ENCODE measurements at places on chromosomes 5 and 9.

DNA sequence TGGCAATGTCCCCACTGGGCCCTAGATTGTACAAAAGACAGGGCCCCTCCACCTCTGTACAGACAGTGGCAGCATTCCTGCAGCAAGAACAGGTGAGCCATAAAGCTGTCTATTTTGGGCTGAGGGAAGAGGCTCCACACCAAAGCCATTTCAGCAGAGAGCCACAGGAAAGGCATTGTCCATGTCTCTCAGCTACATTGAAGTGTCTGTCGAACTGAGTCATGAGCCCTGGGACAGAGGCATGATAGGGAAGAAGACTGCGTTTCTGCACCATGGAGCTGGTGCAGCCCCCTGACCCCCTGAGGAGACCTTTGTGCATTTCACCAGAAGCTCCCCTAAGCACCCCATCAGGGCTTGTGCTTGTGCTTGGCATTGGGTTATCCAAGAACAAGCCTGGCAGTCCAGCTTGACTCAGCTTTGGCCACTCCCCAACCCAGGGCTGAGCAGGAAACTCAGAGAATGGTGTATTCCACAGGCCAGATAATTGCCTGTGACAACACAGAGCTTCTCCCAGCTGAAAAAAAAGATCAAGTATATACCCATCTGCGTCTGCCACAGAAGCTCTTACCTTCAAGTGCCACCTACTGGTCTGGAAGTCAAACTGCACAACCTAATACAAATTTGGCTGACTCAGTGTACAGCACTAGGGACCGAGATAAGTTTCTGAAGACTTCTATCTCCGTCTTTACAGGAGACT lies 5.9 kb upstream of the FRMD3 start:
- no peak for DNase-seq

DNA sequence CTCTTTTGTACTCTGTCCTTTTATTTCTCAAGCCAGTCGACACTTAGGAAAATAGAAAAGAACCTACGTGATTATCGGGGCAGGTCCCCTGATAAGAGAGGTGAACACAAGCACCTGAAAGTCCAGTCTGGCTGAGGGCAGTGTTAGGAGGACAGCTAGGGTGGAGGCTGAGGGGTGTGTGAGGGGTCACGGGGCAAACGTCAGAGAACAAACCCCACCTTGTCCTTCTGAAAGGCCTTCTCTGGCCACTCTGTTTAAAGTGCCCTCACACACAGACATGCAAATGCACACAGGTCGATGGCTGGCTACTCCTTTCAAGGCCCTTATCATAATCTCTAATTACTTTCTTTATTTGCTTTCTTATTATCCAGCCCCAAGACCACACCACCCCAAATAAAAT lies 108.8 kb downstream of the ESM1 start:
- no peak for DNase-seq

DNA sequence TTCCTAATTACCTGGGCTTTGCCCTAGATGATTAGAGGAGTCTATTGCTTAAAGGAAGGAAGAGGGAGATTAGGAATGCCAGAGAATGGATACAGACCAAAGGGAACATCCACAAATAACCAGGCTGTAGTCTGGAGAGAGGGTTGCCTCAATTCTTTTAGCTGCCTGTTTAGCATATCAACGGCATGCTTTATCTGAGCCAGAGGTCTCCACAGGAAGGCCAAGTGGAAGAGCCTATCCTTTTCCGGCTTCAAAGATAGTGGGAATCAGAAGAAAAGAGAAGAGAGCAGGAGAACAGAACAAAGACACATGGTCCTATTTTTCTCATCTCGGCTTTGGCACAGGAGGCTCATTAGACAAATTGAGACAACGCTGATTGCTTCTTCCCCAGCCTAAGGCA lies 142.4 kb downstream of the NMUR2 start:
- no peak for DNase-seq

- no peak for DNase-seq
Measured at GRCh38 chr5:57844410-57844809, 361.8 kb upstream of the ACTBL2 start.

DNA sequence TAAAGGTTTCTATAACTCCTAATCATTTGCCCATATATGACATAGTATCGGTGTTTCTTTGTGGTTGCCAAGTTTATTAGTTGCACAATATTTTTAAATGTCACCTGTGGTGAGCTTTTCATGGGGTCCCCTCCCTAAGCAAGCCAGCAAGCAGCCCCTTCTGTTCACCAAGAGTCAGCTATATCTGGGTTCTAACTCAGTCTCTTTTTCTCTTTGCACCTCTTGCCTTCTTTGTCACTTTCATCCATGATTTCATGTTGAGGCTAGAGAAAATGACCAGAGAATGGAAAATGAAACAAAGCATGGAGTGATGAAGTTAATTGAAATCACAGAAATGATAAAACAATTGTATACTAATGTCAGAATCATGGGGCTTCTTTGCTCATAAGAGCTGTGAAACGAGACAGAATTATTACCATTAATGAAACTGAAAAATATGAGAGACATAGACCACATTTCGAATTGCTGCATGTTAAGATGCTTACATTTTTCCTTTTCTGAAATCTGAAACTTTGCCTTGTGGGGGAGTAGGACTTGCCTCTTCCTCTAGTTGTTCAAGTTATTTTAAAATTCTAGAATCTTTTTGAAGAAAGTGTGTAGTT lies 75.7 kb downstream of the CAMK4 start:
- no peak for DNase-seq

- no peak for DNase-seq
Measured at GRCh38 chr5:8892926-8893325, 652.9 kb downstream of the SEMA5A start.

DNA sequence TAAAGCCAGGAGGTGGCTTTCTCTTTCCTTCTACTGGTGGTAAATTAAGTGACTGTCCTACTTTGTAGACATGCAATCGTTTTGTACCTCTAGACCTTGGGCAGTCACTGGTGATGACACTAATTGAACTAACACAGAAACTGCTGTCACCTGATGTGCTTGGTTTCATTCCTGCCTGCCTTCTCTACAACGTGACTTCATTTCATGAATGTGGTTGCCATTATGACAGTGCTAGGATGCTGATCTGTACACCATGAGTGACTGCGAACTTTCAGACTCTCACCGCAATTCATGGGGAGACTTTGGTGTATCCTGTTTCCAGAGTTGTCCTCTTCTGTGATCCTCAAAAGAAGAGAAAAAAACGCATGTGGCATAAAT lies 47.5 kb downstream of the UBE2QL1 start:
- DNase-seq: no peak

DNA sequence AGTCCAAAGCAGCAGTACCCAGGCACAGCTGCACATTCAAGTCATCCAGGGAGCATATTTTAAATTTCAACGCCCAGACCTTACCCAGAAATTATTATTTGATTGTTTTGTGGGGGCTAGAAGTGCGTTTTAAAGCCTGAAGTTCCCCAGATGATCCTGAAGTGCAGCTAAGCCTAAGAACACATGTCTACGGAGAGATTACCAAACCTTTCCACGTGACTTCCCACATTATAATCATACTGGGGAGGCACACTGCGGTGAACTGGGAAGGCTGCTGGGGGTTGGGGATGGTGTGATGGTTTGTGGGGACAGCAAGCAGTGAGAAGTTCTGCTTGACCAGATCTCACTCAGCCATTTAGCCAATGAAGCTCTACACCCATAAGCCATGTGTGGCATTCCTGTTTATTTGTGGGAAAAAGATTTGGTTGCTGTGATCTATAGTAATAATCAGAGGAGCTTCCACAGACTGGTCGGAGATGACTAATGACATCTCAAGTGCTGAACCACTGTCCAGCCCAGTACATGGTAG lies 93.4 kb upstream of the CDH6 start:
- no peak for DNase-seq

- no peak for DNase-seq
Measured at GRCh38 chr5:81633891-81634290, 117.0 kb downstream of the SSBP2 start.

GRCh38 chr5:51558682-51559081 lies 175.4 kb downstream of the ISL1 start:
- DNase-seq: no peak

DNA sequence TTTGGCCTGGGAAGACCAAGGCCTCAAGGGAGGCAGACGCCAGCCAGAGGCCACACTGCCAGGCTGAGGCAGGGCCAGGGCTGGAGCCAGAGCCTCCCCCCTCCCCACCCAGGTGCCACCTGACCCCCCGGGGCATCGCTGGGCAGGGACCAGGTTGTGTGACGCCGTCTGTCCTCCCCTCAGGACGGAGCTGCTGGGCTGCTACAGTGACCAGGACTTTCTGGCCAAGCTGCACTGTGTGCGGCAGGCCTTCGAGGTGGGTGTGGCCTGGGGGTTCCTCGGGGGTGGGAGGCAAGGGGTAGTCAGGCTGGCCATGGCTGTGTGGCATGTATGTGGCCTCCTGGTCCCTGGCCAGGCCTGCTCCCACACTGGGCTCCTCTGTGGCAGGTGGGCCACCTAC lies 17.9 kb upstream of the DOLPP1 start:
- no peak for DNase-seq

DNA sequence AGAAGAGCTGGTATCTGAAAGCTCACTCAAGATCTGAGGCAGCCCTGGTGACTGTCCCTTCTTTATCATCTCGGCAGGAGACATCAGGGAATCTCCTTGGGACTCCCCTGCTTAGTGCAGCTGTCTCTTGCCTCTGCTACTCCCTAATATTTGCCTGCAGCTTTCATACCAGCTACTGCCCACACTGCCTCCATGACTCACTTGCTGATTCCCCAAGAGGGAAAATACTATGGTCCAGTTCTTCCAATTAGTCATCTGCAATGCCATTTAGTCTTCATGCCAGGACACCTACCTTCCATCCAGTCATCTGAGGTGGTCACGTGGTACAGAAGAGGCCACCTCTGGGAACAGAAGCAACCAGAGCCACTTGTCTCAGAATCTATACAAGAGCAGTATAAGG lies 270.8 kb downstream of the NTRK2 start:
- no peak for DNase-seq

- no peak for DNase-seq
Measured at GRCh38 chr5:96297867-96298266, 135.2 kb downstream of the PCSK1 start.

- peak; percentile 88 for DNase-seq
Measured at GRCh38 chr9:113602126-113603047, 138.9 kb downstream of the RGS3 start.

DNA sequence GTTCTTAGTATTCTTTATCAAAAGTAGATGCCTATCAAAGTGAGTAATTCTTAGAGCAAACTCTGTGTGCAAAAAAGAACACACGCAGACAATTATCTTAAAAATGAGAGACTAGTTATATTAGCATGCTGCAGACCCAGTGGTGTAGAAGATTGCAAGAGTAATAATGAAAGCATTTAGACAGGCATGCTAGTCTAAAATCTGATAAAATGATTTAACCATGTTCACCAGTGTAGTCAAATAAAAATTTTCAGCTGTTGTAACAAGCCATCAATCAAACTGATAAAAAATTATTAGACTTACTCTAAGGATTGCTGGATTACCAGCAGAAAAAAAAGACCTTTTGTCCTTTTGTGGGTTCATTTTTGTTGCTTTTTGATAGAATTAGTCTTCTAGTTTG lies 241.9 kb upstream of the TLE4 start:
- DNase-seq: no peak

- peak; percentile 75 for DNase-seq
Measured at GRCh38 chr5:43007911-43008362, 32.2 kb downstream of the ANXA2R start.

DNA sequence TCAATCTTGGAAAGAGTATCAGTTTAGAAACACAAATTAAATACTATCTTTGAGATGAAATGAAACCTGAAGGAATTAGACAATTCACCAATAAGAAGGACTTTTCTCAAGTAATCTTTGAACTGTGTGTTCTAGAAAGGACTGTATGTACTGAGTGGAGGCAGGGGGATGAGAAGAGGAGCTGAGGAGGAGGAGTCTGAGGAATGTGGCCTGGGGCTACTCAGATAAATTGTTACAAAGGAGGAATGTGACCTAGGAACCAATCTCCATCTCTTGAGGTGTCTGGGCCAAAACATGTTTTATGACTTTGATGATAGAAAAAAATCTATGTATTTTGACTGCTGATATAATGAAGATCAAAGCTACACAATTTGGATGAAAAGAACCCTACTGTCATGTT lies 124.3 kb upstream of the ANKRD55 start:
- DNase-seq: no peak

- no peak for DNase-seq
Measured at GRCh38 chr5:152349683-152350526, 55.2 kb downstream of the NMUR2 start.

GRCh38 chr9:38423973-38424843 lies at the start of gene IGFBPL1:
TSS of gene IGFBPL1 (minus strand) at chr9:38424454. CDS start at chr9:38424424, 30 bp downstream.
- DNase-seq: no peak

GRCh38 chr9:129506892-129507291 lies 114.0 kb downstream of the C9orf50 start:
- DNase-seq: no peak

GRCh38 chr5:11672385-11673085 lies 231.7 kb downstream of the CTNND2 start:
- DNase-seq: no peak

GRCh38 chr5:85646641-85647040 lies 971.1 kb upstream of the COX7C start:
- no peak for DNase-seq

DNA sequence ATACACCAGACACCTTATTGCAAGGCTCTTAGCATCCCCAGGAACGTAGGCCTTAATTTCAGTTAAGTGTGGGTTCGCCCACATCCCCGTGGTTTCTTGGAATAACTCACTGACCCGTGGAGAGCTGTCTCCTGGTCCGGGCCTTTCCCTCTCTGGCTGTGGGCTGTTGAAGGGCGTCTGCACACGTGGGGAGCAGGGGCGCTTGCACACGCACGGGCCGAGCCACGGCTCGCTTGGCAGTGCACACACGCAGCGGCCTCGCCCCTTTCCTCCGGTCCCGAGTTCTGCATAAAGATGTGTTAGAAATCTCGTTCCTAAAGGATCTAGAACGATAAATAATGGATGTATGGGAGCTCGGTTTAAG lies 141.9 kb downstream of the PBX3 start:
- DNase-seq: peak; percentile 56

DNA sequence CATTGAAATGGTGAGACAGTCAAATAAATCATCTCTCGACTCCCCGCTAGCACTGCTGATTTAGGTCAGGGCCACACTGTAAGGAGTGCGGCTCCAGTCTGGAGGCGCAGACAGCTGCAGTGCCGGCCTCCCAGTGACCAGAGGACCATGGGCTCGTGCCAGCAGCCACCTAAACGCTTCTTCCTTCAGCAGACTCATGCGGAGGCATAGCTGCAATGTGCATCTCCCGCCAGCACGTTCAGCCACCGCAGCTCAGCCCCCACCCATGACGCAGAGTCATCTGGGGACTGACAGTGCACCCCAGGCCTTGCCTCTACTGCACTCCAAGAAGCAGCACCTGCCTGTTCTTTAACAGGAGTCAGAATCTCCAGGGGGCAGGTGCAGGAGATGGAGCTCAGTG lies 13.6 kb upstream of the MAPK9 start:
- no peak for DNase-seq

- no peak for DNase-seq
Measured at GRCh38 chr9:1458503-1458902, 408.3 kb downstream of the DMRT2 start.

DNA sequence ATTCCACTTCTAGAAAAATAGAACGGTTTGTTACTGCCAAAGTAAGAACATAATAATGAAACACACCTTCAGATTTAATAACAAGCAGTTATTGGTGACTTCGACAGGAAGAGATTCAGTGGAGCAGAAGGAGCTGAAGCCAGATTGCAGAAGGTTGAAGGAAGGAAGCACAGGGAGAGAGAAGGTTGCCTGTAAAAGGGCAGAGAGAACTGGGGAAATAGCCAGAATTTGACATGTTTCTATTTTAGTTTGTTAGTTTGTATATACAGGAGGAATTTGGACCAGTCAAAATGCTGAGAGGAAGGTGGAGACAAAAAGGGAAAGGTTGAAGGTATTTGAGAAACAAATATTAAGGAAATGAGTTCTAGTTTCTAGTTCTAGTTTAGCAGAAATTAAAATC lies 269.2 kb upstream of the ELAVL2 start:
- no peak for DNase-seq

Data from right forelimb (tissue), 1 donor.